ENCODE measurements at places on chromosomes 2 and 18.

- no peak for DNase-seq
- H3K27ac ChIP-seq: no peak overlapping the region
- H3K36me3 ChIP-seq: no peaks in the 10 kb centered on the region
- no peaks in the 10 kb centered on the region for H3K27me3 ChIP-seq
These were observed 574.8 kb downstream of the MBD2 start for GRCh38 chr18:53649621-53650020.

DNA sequence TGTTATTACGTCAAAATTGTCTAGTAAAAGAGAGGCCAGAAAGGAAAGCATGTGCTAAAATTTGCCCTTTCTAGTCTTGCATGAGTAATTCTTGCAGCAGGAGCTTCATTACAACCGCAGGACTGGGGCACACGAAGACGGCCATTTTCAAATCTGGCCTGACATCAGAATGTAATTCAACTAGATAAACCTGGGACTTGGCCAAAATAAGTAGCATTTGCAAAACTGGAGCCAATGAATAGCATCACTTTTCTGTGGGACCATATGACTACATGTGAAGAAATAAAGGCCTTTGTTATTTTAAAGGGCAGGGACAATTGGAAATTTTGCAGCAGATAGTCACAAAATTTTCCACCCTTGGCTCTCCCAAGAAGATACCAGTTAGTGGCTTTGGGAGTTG is 3.0 kb upstream of the FZD7 start:
- H3K27me3 ChIP-seq: peaks cover 17% of the 10 kb centered on the region
- no peaks in the 10 kb centered on the region for H3K4me1 ChIP-seq
- no peak for DNase-seq
- H3K27ac ChIP-seq: no peak overlapping the region
- peaks cover 23% of the 10 kb centered on the region for H3K36me3 ChIP-seq
- H3K4me3 ChIP-seq: no peak overlapping the region

- no peak overlapping the region for H3K4me3 ChIP-seq
- H3K27ac ChIP-seq: no peak overlapping the region
- H3K4me1 ChIP-seq: peaks cover 13% of the 10 kb centered on the region
- no peak for DNase-seq
These were observed 204.4 kb downstream of the MREG start for GRCh38 chr2:215808996-215809395.

DNA sequence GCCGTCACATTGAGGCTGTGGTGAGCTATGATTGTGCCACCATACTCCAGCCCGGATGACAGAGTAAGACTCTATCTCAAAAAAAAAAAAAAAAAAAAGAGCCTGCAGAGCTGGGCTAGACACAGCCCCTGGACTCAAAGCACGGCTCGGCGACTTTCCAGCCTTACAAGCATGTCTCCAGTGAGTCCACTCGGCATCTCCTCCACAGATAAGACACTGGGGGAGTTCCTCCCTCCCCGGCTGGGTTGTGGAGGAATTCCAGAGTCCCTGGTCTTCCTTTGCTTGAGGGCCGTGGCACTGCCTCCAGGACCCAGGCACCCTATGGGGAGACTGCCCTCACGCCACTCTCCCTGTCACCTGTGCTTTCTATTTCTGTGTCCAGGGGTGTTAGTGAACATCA is 30.9 kb upstream of the RPL31 start:
- no peak overlapping the region for H3K27ac ChIP-seq
- no peak for DNase-seq
- H3K4me1 ChIP-seq: no peaks in the 10 kb centered on the region
- no peaks in the 10 kb centered on the region for H3K27me3 ChIP-seq
- no peak overlapping the region for H3K4me3 ChIP-seq
- H3K36me3 ChIP-seq: peaks cover 62% of the 10 kb centered on the region

- H3K36me3 ChIP-seq: peaks cover 62% of the 10 kb centered on the region
- H3K27ac ChIP-seq: no peak overlapping the region
- H3K4me1 ChIP-seq: peaks cover 29% of the 10 kb centered on the region
- no peaks in the 10 kb centered on the region for H3K27me3 ChIP-seq
- DNase-seq: no peak
These were observed 15.8 kb upstream of the ANKRD12 start for GRCh38 chr18:9120796-9121195.

- DNase-seq: no peak
- H3K4me1 ChIP-seq: peaks cover 40% of the 10 kb centered on the region
- peak overlapping the region; percentile 11 for H3K27ac ChIP-seq
- no peak overlapping the region for H3K4me3 ChIP-seq
These were observed 71.9 kb upstream of the GALNT5 start for GRCh38 chr2:157185476-157186227.

- H3K27me3 ChIP-seq: no peaks in the 10 kb centered on the region
- H3K36me3 ChIP-seq: no peaks in the 10 kb centered on the region
- H3K27ac ChIP-seq: no peak overlapping the region
- H3K4me3 ChIP-seq: no peak overlapping the region
These were observed 223.8 kb upstream of the LRATD1 start for GRCh38 chr2:14408695-14409094.

DNA sequence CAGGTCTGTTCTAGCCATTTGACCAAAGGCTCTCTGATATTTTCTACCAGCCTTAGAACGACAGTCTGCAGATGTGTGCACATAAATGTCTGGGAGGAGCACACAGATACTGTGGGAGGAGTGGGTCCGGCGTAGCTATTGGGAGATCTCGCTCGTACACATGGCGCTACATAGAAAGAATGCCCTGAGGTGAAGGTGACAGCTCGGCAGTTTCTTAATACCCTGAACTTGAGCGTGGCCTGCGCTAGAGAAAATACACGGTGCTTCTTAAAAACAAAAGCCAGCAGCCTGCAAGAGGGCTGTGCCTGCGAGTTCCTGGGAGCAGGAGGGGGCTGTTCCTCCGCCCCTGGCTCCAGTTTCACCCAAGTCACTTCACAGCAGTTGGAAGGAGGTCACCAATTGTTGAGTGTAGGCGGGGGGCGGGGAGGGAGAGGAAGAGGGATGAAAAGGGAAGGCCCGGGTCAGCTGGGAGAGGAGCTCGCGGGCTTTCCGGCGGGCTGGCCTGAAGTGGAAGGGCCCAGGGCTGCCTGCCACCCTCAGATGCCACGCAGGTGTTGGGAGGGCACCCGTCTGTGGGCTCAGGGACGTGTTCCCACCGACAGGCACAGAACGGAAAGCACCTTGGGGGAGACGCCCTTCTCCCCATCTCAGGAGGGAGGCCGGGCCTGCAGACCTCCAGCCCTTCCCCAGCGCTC is 124.7 kb upstream of the ZNF516 start:
- peak overlapping the region; percentile 50 for H3K4me3 ChIP-seq
- peaks cover 24% of the 10 kb centered on the region for H3K27me3 ChIP-seq
- DNase-seq: no peak
- H3K4me1 ChIP-seq: peaks cover 14% of the 10 kb centered on the region

- no peak for DNase-seq
- no peaks in the 10 kb centered on the region for H3K36me3 ChIP-seq
- no peak overlapping the region for H3K27ac ChIP-seq
- no peaks in the 10 kb centered on the region for H3K27me3 ChIP-seq
These were observed 118.1 kb downstream of the MYO1B start for GRCh38 chr2:191363267-191363666.

DNA sequence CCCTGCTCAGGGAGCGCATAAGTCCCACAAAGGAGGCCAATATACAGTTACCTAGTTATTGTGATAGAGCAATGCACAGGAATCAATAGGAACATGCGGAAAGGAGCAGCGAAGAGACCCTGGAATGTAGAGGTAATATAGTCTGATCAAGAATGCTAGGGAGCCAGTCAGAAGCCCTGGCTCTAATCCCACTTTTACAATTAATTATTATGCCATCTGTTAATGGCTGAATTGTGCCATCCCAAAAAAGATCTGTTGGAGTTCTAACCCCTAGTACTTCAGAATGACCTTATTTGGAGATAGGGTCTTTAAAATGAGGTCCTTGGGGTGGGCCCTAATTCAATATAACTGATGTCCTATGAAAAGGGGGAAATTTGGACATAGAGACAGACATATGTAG is 7.7 kb upstream of the SPATS2L start:
- H3K4me3 ChIP-seq: no peak overlapping the region
- H3K27ac ChIP-seq: peak overlapping the region; percentile 25
- peaks cover 22% of the 10 kb centered on the region for H3K36me3 ChIP-seq
- peaks cover 98% of the 10 kb centered on the region for H3K4me1 ChIP-seq
- H3K27me3 ChIP-seq: no peaks in the 10 kb centered on the region

- peaks cover 21% of the 10 kb centered on the region for H3K36me3 ChIP-seq
- H3K27ac ChIP-seq: no peak overlapping the region
- peaks cover 3% of the 10 kb centered on the region for H3K4me1 ChIP-seq
- no peak for DNase-seq
- H3K27me3 ChIP-seq: no peaks in the 10 kb centered on the region
These were observed 64.0 kb upstream of the MCFD2 start for GRCh38 chr2:46979571-46979979.

- H3K4me1 ChIP-seq: peaks cover 48% of the 10 kb centered on the region
- peaks cover 44% of the 10 kb centered on the region for H3K36me3 ChIP-seq
- peak overlapping the region; percentile 18 for H3K4me3 ChIP-seq
- DNase-seq: no peak
- peak overlapping the region; percentile 78 for H3K27ac ChIP-seq
- H3K27me3 ChIP-seq: no peaks in the 10 kb centered on the region
These were observed 3.1 kb upstream of the MALT1 start for GRCh38 chr18:58668211-58668610.

DNA sequence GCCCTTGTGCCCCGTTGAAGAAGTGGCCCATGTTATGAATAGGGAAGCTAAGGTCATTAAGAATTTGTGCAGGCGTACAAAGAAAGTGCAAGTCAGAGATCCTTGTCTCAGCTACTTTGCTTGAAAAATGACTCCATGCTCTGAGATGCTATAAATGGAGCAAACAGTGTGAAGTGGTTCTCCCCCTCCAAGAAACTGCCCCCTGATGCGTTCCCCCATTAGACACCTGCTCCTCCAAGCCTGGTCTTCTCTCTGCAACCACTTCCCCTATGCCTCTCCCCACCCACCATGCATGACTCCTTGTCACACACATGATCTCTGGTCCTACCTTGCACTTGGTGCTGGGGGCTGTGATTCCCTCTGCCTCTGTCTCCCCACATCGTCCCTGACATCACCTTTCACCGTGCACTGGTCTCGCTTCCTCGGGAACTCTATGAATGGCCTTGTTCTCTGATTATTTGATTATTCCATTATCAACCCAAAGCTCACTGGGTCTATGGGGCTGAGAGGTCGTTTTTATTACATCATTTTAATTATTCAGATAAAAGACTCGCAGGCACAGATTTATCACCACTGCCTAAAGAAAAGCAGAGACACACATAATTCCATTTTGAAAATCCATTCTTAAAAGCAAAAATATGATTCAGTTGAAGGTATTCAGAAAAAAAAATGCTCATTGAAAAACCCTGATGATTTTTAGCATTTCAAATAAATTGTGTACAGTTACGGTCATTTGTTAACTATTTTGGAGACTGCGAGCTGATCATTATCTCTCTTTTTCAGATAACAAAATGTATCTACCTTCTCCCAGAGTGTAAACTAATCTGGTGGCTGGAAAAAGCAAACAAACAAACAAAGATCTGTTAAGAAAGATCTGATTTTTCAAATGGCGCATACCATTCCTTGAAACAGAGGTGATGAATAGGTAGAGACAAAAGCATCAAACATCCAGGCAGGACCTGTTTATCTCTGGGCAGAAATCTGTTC is 294.9 kb downstream of the SOX11 start:
- H3K36me3 ChIP-seq: no peaks in the 10 kb centered on the region
- no peak overlapping the region for H3K27ac ChIP-seq
- DNase-seq: no peak
- no peaks in the 10 kb centered on the region for H3K27me3 ChIP-seq
- no peaks in the 10 kb centered on the region for H3K4me1 ChIP-seq

GRCh38 chr18:63253428-63254372 is 65.9 kb downstream of the BCL2 start:
- H3K4me1 ChIP-seq: no peaks in the 10 kb centered on the region
- no peak overlapping the region for H3K27ac ChIP-seq
- peaks cover 27% of the 10 kb centered on the region for H3K27me3 ChIP-seq
- no peaks in the 10 kb centered on the region for H3K36me3 ChIP-seq

GRCh38 chr2:95058989-95059641 is 33.6 kb downstream of the MAL start:
- H3K4me1 ChIP-seq: peaks cover 15% of the 10 kb centered on the region
- H3K4me3 ChIP-seq: no peak overlapping the region
- no peak for DNase-seq
- no peaks in the 10 kb centered on the region for H3K36me3 ChIP-seq

DNA sequence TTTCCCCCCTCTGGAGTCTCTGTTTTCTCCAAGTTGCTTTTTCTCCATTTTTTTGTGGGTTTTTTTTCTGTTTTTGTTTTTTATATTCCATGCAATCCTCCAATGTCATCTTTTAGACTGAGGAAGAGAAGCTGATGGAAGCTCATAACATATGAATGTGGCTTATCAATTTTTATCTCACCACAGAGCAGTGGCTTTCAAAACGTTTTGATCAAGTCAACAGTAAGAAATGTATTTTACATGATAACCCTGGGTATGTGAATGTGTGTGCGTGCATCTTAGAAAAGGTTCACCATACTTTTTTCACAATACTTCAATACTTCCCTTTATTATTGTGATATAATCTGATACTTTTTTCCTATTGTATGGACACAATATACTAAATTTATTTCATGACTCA is 64.6 kb upstream of the CDCA7 start:
- no peak overlapping the region for H3K27ac ChIP-seq
- H3K4me1 ChIP-seq: no peaks in the 10 kb centered on the region
- H3K36me3 ChIP-seq: no peaks in the 10 kb centered on the region

DNA sequence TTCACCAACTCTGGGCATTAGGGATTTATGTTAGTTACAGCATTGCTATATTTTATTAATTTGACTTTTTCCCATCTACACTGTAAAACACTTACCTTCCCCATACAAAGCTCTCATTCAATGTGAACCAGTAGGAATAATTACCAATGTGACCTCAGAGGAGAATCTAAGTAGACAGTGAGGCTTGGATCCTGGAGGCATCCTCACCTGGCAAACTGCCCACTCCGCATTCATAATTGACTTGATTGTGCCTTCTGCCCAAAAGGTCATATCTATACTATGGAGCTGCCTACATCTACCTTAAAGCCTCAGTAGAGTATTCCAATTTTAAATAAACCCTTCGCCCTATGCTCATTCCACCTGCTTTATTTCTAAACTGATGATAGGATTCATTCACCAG is 45.4 kb upstream of the SCN1A start:
- DNase-seq: no peak
- peaks cover 9% of the 10 kb centered on the region for H3K4me1 ChIP-seq
- H3K4me3 ChIP-seq: no peak overlapping the region
- H3K27ac ChIP-seq: no peak overlapping the region
- no peaks in the 10 kb centered on the region for H3K36me3 ChIP-seq
- no peaks in the 10 kb centered on the region for H3K27me3 ChIP-seq

GRCh38 chr2:121071034-121071504 is 213.9 kb downstream of the TFCP2L1 start:
- H3K4me1 ChIP-seq: no peaks in the 10 kb centered on the region
- peaks cover 8% of the 10 kb centered on the region for H3K36me3 ChIP-seq
- DNase-seq: peak; percentile 87
- no peak overlapping the region for H3K4me3 ChIP-seq
- peaks cover 36% of the 10 kb centered on the region for H3K27me3 ChIP-seq

DNA sequence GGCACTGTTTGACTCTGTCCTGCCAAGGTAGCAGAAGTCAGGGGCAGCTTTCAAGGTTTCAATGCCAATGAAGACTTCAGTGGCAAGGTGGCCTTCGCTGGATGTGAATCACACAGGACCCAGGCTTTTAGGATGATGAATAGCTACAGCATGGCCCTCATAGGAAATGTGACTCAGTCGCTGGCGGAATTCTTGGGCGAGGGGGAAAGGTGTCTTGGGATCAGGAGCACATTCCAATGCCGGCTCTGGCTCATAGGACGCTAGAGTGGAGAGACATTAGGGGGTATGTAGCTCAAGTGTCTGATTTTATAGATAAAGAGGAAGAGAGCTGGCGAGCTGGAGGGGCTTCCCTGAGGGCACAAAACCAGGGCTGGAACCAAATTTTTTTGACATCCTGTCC is 68.6 kb downstream of the SMIM21 start:
- H3K36me3 ChIP-seq: no peaks in the 10 kb centered on the region
- H3K4me3 ChIP-seq: no peak overlapping the region
- no peaks in the 10 kb centered on the region for H3K4me1 ChIP-seq
- no peak for DNase-seq
- H3K27ac ChIP-seq: no peak overlapping the region
